ENCODE measurements at places on chromosomes 2 and 18. TPM values are rescaled to one million over a fixed set of nuclear protein-coding genes. Genes with fewer than 3 reads are reported as not detected.
A peak's percentile ranks its signal among the peaks of the same experiment; 100 is the strongest.

CHRNG gene
- total RNA-seq: not detected

TEX44 gene
- not detected for total RNA-seq

ATG9A gene
- 43.5 TPM for total RNA-seq

AMMECR1L gene
- 12.8 TPM for total RNA-seq

- H3K27ac ChIP-seq: no peak overlapping the region
- no peaks in the 10 kb centered on the region for H3K27me3 ChIP-seq
- no peaks in the 10 kb centered on the region for H3K36me3 ChIP-seq
- no peak for DNase-seq
- H3K4me3 ChIP-seq: no peak overlapping the region
Observed at GRCh38 chr2:113777371-113777770, 20.9 kb upstream of the SLC35F5 start.

DNA sequence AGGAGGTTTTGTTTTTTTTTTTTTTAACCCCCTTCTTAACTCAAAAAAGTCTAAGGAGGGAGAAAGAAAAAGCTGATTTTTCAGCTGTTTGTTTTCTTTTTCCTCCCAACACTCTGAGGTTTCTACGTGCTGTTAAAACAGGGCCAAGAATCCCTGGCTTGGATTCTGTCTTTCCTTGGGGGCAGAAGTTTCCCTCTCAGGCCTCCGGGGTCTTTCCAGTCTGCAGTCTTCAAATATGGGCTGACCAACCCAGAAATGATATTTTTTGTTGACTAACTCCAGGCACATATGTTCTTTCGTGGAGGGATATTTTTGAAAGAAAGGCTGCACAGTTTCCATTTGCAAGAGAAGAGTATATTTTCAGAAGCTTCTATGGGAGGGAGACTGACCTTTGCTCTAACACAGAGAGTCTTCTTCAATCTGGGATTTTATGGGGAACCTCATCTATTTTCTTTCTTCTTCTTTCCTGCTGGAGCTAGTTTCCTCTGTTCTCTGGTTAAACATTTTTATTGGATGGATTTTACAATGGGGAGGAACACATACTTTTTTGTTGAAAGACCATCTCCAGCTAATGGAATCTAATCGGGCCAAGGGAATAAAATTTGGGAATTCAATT is 93.3 kb upstream of the SPRED2 start:
- H3K4me3 ChIP-seq: no peak overlapping the region
- no peak for DNase-seq
- H3K27ac ChIP-seq: no peak overlapping the region
- peaks cover 9% of the 10 kb centered on the region for H3K27me3 ChIP-seq

GRCh38 chr18:1746131-1746530 is 825.2 kb downstream of the METTL4 start:
- H3K27ac ChIP-seq: no peak overlapping the region
- no peaks in the 10 kb centered on the region for H3K4me1 ChIP-seq
- H3K4me3 ChIP-seq: no peak overlapping the region

DNA sequence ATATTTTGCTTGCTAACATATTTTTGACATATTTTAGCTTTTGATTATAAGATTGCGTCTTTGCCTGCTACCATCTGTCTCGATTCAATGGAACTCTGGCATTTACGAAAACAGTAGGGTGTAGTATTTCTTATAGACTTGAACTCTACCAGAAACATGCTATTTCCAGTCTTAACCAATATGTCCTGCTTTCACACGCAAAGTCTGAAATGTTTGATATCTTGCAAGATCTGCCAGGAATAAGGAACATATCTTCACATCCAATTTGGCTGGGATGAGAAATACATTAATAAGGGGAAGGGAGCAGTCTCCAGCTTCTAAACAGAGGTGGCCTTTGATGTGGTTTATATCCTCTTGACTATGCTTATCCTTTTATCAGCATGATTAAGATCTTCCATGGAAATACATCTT is 299.4 kb downstream of the ZNF521 start:
- DNase-seq: no peak
- no peak overlapping the region for H3K27ac ChIP-seq
- no peaks in the 10 kb centered on the region for H3K36me3 ChIP-seq
- H3K4me1 ChIP-seq: no peaks in the 10 kb centered on the region
- no peak overlapping the region for H3K4me3 ChIP-seq

- H3K36me3 ChIP-seq: no peaks in the 10 kb centered on the region
- no peaks in the 10 kb centered on the region for H3K4me1 ChIP-seq
- H3K27me3 ChIP-seq: no peaks in the 10 kb centered on the region
Observed at GRCh38 chr2:215631696-215632095, 195.8 kb upstream of the FN1 start.

GRCh38 chr18:11219571-11219970 is 70.2 kb upstream of the PIEZO2 start:
- no peak overlapping the region for H3K27ac ChIP-seq
- no peaks in the 10 kb centered on the region for H3K36me3 ChIP-seq
- peaks cover 3% of the 10 kb centered on the region for H3K27me3 ChIP-seq
- no peak overlapping the region for H3K4me3 ChIP-seq
- H3K4me1 ChIP-seq: no peaks in the 10 kb centered on the region
- DNase-seq: no peak

GRCh38 chr2:27714851-27715291 is 51.2 kb downstream of the SLC4A1AP start:
- H3K27ac ChIP-seq: no peak overlapping the region
- no peaks in the 10 kb centered on the region for H3K36me3 ChIP-seq
- peak overlapping the region; percentile 24 for H3K4me3 ChIP-seq
- DNase-seq: no peak
- H3K27me3 ChIP-seq: peaks cover 9% of the 10 kb centered on the region

- H3K4me1 ChIP-seq: no peaks in the 10 kb centered on the region
- H3K27me3 ChIP-seq: peaks cover 3% of the 10 kb centered on the region
- no peak for DNase-seq
- no peaks in the 10 kb centered on the region for H3K36me3 ChIP-seq
- no peak overlapping the region for H3K4me3 ChIP-seq
- H3K27ac ChIP-seq: no peak overlapping the region
Observed at GRCh38 chr2:86358957-86359356, 21.5 kb upstream of the REEP1 start.

- no peak overlapping the region for H3K27ac ChIP-seq
- H3K36me3 ChIP-seq: no peaks in the 10 kb centered on the region
Observed at GRCh38 chr2:234251326-234252271, 201.1 kb downstream of the SPP2 start.

- H3K27ac ChIP-seq: no peak overlapping the region
- H3K4me3 ChIP-seq: no peak overlapping the region
- H3K4me1 ChIP-seq: no peaks in the 10 kb centered on the region
- no peaks in the 10 kb centered on the region for H3K27me3 ChIP-seq
- peak; percentile 18 for DNase-seq
- no peaks in the 10 kb centered on the region for H3K36me3 ChIP-seq
Observed at GRCh38 chr2:194464964-194465638, 1191.9 kb upstream of the SLC39A10 start.

All from activated CD4-positive, alpha-beta T cell treated with anti-CD3 and anti-CD28 coated beads for 36 hours (primary cell).